BJ (cell line): ENCODE measurements at places on chromosomes 16 and 17.

GRCh38 chr16:19909750-19910322 is 25.2 kb upstream of the GPRC5B start:
- DNase-seq, result no peak

DNA sequence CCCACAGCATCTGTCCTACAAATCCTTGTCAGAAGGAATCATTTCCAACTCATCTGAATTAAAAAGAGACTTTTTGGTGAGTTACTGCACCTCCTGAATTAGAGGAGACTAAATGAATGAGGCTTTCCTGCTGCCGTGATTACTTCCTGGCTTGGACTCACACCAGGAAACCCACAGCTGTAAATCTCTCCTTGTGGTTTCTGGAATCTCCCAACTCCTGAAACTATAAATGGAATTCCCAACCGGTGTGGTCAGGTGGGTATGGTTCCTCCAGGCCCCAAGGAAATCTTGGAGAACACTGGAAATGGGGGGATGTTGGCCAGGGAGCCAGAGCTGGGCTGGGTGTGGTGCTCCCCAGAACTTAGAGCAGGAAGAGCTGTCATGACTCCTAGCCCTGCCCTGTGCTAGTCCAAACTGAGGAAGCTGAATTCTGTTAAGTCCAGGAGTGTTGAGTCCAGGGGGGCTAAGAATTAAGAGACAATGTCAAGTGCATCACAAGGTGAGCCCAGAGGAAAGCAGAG is 216.4 kb downstream of the GSG1L start:
- DNase-seq, result no peak

- no peak for DNase-seq
Observed at GRCh38 chr17:37494971-37495370, 5.3 kb downstream of the DUSP14 start.

DNA sequence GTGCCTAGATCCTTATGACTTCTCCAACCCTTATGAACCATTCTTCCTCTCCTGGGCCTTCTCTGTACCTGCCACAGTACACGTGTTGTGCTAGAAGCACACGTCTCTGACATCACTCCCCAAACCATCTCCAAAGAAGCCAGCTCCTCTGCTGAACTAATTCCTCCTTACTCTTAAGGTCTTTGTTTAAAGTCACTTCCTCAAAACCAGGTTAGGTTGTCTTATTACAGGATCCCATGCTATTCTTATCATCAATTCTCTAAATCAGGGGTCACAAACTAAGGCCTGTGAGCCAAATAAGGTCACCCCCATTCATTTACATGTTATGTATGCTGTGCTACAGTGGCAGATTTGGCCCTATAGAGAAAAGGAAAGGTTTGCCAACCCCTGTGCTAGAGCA is 4.0 kb downstream of the SUPT6H start:
- DNase-seq, result no peak

DNA sequence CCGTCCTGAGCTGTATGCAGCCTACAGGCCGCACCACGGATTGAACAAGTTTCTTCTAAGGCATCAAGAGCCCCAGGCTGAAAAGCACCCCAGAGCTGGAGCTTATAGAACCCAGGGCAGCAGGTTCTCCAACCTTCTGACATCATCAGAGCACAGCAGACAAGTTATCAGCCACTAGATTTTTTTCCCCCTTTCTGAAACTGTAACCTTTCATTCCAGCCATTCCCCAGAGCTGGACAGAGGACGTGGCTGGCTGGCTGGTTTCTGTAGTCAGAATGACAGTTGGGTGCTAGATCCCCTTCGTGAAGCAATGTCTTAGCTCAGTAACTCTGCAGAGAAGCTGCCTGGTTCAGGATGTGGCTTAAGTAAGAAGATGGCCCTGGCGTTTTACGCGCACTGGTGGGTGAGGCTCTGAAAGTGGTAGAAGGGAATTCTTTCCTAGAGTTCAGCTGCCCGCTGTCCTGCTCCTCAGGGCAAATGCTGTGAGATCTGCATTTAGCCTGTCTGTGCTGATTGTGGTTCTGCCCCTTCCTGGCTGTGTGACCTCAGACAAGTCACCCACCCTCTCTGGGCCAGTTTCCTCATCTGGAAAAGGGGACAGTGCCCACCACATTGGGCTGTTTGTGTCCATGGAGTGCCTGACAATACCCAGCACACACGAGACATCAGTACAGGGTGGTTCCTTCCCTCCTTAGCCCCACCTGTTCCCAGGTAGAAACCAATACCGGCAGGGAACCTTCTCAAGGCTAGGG is 9.1 kb downstream of the DEXI start:
- no peak for DNase-seq

DNA sequence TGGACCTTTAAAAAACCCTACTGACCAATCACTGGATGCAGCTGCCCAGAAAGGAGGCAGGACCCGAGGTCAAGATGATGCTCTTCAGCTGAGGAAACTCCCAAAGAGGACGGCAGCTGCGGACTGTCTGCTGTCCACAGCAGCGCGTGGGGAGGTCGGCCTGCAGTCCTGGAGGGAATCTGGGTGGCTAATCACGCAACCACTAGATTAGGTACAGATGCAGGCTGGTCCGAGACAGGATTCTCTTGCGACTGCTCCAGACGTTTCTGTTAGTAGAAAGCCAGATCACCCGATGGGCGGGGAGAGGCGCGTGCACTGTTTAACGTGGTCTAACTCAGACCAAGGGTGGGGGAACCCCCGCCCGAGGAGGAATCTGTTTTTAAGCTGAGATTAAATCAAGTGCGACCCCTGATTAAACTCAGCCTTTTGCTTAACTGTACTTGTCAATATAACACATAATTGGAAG is 8.8 kb downstream of the CTRB2 start:
- peak; percentile 32 for DNase-seq

DNA sequence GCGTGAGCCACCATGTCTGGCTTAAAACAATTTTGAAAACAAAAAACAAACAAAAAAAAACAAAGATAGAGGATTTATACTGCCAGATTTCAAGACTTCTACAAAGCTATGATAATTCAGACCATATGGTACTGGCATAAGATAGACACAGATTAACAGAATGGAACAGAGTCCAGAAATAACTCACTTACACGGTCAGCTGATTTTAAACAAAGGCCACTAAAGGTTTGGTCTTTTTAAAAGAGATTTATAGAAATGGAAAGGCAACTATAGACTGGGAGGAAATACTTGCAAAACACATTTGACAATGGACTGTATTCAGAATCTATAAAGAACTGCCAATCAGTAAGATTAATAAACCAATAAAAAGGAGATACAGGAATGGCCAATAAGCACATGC is 48.6 kb upstream of the MNT start:
- DNase-seq, result no peak

GRCh38 chr17:5541610-5542202 is 42.6 kb downstream of the NLRP1 start:
- DNase-seq, result no peak

DNA sequence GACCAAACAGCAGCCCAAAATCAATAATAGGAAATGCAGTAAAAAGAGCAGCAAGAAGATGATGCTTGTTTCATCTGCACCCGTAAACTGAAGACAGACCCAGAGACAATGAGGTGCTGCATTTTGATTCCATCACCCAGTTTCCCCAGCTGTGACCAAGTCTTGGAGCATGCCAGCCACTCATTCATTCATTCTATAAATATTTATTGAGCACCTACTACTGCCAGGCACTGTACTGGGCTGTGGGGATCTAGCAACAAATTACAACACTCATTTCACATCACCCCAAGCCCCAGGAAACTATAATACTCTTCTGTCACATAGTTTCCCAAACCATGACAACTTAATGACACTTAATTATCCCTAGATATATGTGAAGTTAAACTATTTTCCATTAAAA is 79.2 kb downstream of the TOX3 start:
- no peak for DNase-seq

DNA sequence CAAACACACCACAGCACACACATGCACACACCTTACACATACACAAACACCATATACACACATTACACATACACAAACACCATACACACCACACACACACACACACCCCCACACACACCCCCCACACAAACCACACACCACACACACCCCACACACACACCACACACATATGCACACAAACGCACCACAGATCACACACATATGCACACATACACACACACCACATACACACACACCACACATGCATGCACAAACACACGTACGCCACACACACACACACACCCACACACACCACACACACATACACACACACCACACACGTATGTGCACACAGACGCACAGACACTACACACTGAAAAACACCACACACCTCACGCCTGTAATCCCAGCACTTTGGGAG is 166.0 kb downstream of the AHSP start:
- no peak for DNase-seq

DNA sequence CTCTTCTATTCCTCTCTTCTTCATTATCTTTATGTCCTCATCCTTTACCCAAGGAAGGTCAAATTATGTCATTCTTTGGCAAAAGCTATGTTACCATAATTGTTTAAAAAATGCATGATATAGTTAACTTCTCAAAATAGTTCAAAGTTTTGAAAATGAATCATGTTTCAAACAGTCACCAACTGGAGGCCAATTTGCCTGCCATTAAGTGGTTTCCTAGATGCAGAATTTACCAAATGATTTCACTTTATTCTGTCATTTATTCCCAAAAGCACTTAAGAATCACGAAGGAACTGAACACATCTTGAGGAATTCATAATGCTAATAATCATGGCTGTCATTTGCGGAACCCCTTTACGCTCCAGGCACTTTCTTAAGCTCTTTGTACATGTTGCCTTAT is 190.9 kb upstream of the CDH11 start:
- DNase-seq, result peak; percentile 80

DNA sequence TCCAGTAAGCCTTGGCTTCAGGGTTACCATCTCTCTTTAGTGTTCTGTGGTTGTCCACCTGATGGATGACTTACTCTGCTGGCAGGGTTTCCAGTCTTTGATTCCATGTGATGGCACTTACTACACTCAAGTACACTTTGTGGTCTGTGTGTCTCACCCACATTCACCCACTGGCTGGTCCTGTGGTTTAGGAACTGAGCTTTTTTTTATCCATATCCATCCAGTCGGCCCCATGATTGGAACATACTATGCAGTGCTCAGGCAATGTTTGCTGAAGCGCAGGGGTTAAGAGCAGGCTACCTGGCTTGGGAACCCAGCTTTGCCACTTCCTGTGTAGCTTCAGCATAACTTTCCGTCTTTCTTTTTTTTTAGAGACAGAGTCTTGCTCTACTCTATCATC is 2.8 kb upstream of the FUS start:
- DNase-seq, result no peak

DNA sequence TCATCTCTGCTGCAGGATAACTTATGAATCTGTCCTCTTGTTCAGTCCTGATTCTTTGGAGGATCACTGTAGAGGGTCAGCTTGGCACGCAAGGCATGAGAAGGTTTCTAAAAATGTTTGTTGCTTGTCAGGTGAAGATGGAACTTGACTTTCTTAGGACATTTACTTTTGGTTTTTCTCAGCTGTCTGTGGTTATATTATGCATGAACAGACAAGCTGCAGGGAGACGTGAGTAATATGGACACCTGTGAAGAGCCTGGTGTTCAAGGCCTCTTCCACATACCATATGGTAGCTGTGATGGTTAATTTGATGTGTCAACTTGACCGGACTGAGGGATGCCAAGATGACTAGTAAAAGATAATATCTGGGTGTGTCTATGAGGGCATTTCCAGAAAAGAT is 270.2 kb upstream of the CPHXL start:
- no peak for DNase-seq

- DNase-seq, result no peak
Observed at GRCh38 chr16:89822188-89823086, 5.8 kb upstream of the SPIRE2 start.

DNA sequence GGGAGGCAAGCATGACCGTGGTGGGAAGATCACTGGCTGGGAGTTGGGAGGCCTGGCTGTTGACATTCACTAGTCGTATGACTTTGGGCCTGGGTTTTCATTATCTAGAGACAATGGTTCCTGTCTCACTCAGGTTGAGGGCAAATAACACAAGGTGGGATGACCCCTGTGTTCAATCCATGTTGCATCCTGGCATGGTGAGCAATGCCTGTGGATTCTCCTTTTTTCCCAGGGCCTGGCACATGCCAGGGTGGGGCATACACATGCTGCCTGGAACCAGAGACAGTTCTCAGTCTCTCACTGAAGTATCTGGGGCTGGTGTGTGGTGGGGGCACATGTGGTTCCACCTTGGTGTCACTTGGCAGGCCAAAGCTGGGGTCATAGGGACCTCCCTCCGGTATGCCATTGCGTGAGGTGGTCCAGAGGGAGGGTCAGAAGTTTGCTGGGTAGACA is 5.4 kb downstream of the THRA start:
- no peak for DNase-seq

DNA sequence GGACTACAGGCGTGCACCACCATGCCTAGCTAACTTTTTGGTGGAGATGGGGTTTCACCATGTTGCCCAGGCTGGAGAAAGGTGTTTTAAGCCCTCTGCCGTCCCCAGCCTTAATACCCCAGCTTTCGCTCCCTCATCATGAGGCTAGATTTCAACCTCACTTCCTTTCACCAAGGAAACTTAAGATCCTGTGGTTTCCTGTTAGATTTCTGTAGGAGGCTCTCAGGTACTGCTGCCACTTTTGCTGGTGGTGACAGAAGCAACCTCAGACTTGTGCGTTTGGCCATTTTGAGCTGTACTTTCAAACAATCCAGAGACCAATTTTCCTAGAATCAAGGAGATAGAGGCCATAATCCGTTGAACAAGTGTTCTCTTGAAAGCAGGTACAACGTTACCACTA is 36.2 kb downstream of the MPHOSPH6 start:
- DNase-seq, result no peak

DNA sequence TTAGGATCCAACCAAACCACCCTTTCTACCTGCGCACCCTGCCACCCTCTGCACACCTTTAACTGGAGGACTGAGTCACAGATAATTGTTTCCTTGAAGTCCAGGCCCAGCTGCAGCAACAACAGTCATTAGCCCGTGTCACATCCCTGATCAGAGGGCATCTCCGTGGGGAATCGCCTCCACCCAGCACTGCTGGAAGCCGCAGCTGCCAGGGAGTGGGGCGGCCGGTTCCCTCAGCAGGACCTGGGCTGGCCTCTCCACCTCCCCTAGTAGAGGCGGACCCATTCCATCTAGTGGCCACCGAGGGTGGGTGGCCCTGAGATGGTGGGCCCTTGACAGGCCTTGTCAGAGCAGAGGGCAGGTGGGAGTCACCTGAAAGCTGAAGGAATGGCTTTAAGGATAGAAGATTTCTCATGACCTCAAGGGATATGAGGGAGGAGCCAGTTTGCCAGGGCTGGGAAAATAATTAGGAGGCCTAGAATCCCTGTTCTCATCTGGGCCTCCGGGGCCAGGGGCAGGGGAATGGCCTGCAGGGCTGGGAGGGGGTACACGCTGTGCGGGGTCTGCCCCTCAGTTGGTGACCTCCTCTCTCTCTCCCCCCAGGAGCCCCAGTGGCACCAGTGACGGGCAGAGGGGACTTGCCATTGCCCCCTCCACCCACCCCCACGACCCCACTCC is 6.2 kb downstream of the PRSS53 start:
- no peak for DNase-seq

- DNase-seq, result no peak
Observed at GRCh38 chr16:19691161-19691711, 26.8 kb downstream of the KNOP1 start.

DNA sequence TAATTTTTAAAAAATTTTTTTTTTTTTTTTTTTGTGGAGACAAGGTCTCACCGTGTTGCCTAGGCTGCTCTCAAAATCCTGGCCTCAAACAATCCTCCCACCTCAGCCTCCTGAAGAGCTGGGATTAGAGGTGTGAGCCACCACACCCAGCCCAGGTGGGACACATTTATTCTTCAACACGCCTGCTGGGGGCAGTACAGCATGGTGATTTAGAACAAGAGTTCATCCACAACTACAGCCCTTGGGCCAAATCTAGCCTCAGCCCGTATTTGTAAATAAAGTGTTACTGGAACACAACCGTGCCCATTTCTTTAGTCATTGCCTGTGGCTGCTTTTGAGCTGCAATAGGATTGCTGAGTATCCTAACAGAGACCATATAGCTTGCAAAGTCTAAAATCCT is 92.8 kb downstream of the KATNIP start:
- no peak for DNase-seq
